AG04450 (cell line): ENCODE measurements at places on chromosomes 1 and 21.

DNA sequence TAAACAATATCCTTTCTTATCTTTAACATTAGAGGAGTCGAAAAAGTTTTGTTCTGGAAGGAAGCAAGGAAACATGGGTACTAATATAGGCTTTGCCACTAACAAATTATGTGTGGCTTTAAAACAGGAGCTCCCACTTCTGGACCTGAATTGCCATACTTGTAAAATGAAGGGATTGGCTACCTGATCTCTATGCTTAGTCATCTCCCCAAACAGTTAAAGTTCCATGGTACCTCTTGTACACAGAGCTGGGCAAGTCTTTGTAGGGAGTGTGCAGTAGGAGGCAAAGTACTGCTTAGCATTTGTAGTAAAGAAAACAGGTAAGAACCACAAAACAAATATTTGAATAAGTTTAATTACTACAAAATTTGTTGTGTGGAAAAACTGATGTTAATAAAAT lies 81.3 kb downstream of the MAST2 start:
- DNase-seq: no peak

DNA sequence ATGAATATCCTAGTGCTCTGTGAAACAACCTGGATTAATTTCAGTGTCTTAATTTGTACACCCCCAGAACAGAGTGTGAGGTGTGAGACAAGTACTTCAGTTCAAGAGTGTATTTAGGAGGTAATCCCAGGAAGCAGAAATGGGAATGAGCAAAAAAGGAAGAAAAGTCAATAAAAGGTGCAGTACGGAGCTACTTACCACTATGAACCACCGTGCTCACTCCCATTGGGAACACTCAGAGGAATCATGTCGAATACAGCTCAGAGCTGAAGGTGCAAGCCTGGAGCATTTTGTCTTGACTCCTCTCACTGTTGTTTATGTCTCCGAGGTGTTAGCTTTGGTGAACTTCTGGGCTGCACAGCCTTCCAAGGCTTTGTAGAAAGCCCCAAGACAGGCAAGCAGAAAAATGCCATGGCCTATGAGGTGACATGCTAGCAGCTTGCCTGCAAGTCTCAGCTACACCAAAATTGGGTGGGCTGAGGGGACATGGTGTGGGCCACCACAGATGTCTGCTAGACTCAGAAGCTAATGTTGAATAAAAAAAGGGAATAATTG lies 7.4 kb upstream of the SVBP start:
- DNase-seq: no peak

DNA sequence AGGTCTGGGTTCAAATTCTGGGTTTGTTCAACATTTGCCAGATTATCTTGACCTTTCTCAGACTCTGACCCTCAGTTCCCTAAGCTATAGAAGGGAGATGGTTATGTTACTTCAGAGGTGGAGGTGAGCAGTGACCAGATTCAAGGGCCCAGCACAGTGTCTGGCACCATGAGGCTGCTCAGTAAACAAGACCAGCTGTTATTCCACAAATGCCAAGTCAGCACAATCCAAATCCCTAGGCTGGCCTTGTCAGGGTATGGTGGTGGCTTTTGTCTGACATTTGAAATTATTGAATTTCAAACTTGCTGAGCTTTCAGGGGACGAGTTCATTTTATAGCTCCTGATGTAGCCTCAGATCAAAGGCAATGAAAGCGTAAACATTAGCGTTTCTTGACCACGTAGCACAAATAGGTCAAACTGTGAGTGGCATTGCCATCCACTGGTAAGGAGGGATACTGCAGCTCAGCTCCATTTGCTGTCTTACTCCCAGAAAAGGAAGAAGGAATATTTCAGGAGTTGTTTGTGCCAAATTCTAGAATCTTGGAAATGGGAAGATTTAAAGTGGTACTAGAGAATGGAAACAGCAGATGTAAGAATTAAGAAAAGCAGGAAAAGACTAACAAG lies 94.3 kb upstream of the EDN2 start:
- DNase-seq: no peak

DNA sequence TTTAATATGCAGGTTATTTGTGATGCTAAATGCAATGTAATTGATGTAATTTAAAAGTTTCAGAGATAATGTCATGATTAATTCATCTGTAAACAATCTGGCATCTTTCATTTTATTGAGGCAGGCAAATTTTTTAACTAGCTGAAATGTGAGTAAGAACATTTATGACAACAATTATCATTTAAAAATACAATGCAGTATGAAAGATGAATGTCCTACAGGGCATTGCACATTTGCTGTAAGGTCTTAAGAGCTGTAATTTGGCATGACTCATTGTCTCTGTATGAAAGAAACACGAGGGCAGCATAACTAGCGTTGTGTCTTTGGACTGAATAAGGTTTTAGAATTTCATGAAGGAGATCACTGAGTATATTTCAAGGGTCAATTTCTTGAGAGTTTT lies 642.8 kb downstream of the PLA2G4A start:
- no peak for DNase-seq

DNA sequence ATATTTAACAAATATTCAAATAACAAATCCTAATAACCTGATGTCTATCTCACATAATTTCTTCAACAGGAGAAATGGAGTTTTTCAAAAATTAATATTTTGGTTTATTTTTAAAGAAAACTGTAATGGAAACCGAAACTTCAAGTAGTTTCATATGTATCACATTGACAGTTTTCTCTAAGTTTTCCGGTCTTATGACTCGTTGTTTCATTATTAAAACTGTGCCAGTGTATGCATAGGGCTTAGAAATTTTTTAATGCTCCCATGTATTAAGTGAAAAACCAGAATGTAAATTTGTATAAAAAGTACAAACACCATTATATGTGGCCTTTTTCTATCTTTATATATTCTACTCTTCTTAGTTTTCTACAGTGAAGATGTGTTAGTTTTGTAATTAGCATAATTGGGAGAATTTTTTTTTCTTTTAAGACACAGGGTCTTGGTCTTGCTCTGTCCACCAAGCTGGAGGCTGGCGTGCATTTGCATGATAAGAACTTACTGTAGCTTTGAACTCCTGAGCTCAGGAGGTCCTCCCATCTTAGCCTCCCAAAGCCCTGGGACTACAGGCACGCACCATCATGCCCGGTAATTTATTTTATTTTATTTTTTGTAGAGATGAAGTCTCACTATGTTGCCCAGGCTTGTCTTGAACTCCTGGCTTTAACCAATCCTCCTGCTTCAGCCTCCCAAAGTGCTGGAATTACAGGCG lies 43.9 kb upstream of the SAMSN1 start:
- DNase-seq: no peak

DNA sequence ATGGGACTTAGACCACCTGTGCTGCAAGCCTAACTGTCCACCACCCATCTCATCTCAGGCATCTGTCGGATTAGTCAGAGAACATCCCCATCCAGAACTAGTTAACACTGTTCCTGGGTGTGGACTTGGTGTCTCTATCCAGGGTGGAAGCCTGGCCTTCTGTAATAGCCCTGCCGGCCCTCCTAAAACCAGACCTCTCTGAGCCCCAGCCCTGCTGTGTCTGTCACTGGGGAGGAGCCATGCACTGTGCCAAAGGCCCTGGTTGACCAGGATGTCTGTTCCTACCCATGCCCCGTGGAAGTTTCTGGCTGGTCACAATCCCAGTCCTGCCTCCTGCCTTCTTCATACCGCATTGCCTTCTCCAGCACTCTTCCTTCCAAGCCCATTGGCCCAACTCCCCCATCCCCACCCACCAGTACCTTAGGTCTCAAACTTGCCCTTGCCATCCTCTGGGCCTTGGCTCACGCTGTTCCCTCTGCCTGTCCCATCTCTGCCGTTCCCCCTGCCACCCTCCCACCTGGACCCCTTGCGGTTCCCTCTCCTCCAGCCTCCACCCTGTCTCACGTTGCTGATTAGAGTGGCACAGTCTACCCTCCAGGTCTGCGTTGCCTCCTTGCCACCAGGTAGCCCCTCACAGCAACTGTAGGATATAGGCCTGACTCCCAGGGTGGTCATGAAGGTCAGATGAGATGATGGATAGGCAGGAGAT lies 105.6 kb downstream of the EPHB2 start:
- no peak for DNase-seq
